ENCODE measurements at places on chromosomes 7 and 10. TPM values are rescaled to one million over a fixed set of nuclear protein-coding genes. Genes with fewer than 3 reads are reported as not detected.

- H3K4me3 ChIP-seq: no peak overlapping the region
- H3K27ac ChIP-seq: no peak overlapping the region
- peaks cover 6% of the 10 kb centered on the region for H3K4me1 ChIP-seq
- DNase-seq: no peak
These were observed 42.6 kb upstream of the GSAP start for GRCh38 chr7:77458786-77459185.

- no peaks in the 10 kb centered on the region for H3K4me1 ChIP-seq
- no peak for DNase-seq
- H3K27me3 ChIP-seq: no peaks in the 10 kb centered on the region
- H3K36me3 ChIP-seq: no peaks in the 10 kb centered on the region
- H3K27ac ChIP-seq: no peak overlapping the region
- H3K4me3 ChIP-seq: no peak overlapping the region
These were observed 165.7 kb upstream of the MAGI2 start for GRCh38 chr7:79619216-79619615.

DNA sequence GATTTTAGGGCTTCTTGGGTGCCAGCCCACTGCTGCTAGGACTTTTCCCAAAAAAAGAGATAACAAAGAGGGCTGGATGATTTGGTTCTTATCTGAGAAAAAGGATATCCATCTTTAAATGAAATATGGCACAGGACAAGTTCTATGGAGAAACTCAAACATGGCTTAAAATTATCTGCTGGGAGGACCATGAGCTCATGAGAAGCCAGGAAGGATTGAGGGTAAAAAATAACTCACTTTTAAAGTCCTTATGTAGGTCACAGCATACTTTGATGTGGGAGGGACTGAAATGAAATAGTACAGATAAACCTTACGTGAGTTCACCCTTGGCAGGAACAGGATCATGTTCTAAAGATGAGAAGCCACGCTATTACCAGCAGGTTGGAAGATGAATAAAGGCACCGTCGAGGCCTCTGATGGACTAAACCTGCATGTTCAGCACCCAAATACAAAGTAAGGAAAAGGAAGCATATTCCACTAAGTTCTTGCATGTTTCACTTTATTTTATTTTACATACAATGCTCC lies 369.2 kb upstream of the KLF6 start:
- H3K27me3 ChIP-seq: no peaks in the 10 kb centered on the region
- no peaks in the 10 kb centered on the region for H3K36me3 ChIP-seq
- H3K4me1 ChIP-seq: peaks cover 17% of the 10 kb centered on the region
- no peak for DNase-seq

GRCh38 chr7:87600130-87601124 lies at the start of gene ABCB1:
Gene ABCB1, minus strand, starts transcription at chr7:87600884. Its CDS starts 700 bp downstream, at chr7:87600184.
- peak; percentile 10 for DNase-seq
- H3K36me3 ChIP-seq: peaks cover 7% of the 10 kb centered on the region
- peaks cover 15% of the 10 kb centered on the region for H3K4me1 ChIP-seq
- H3K27me3 ChIP-seq: peaks cover 31% of the 10 kb centered on the region

GRCh38 chr10:113954409-113954808 lies 89.3 kb upstream of the ADRB1 start:
- H3K36me3 ChIP-seq: no peaks in the 10 kb centered on the region
- H3K4me3 ChIP-seq: no peak overlapping the region
- no peak for DNase-seq
- no peaks in the 10 kb centered on the region for H3K27me3 ChIP-seq
- peaks cover 11% of the 10 kb centered on the region for H3K4me1 ChIP-seq
- no peak overlapping the region for H3K27ac ChIP-seq

DNA sequence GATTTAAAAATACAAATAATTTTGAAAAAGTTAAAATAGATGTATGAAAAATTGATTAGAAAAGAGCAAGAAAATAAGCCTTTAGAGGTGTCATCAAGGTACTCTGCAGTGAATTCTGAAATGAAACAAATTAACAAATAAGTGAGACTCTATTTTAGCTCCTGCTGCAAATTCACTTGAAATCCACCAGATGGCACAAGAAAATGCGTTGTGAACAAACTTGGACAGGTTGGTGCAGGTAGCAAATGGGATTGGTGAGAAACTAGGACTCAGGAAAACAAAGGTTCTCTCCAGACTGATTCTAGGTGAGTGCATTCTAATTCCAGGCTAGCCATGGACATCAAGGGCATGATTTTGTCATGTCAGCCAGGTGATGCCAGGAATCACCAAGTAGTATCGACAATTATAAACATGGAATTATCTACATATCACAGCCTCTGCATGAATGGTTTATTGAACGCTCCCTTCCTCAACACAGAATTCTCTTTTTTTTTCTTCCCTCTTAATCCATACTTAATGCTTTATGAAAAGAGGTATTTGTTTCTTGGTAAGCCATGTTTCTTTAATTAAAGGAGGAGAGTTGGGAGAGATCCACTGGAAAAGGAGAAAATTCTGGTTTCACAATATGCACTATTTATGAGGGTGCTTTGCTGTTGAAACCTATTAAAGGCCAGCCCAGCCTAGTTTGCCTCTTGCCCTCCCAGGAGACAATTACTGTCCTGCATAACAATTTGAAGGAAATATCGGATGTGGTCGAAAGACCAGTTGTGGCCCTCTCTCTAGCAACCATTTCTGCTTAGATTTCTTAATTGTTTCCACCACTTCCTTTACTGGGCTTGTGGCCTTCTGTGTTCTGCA lies 118.1 kb downstream of the ZNF365 start:
- H3K27me3 ChIP-seq: peaks cover 40% of the 10 kb centered on the region
- peaks cover 8% of the 10 kb centered on the region for H3K4me1 ChIP-seq
- no peak overlapping the region for H3K27ac ChIP-seq
- no peak for DNase-seq

GRCh38 chr10:122122493-122122892 lies 133.5 kb downstream of the TACC2 start:
- H3K27ac ChIP-seq: no peak overlapping the region
- peaks cover 22% of the 10 kb centered on the region for H3K27me3 ChIP-seq
- H3K4me1 ChIP-seq: peaks cover 4% of the 10 kb centered on the region
- no peak overlapping the region for H3K4me3 ChIP-seq
- no peaks in the 10 kb centered on the region for H3K36me3 ChIP-seq
- DNase-seq: no peak

Gene SLC26A3
- total RNA-seq: not detected

Gene ANKRD26
- 5.3 TPM for total RNA-seq

Gene LGI1
- not detected for total RNA-seq

DNA sequence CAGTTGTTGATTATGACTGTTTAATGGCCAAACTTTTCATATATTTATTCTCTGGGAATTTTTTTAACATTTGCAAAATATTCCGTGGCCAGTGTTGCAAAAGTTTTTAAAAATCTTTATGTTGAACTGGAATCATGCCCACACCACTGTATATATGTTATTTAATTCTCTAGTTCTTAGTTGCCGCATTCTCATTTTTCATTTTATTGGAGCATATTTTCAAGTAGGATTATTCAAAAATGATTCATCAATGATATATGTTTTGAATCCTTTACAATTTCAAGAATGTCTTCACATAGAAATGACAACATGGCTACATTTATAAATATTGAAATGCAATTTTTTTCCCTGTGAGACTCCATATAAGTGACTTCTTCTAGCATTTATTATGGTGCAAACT lies 188.6 kb upstream of the LRRTM3 start:
- no peak for DNase-seq
- H3K36me3 ChIP-seq: no peaks in the 10 kb centered on the region
- H3K4me1 ChIP-seq: no peaks in the 10 kb centered on the region
- H3K27ac ChIP-seq: no peak overlapping the region
- H3K27me3 ChIP-seq: no peaks in the 10 kb centered on the region

- no peaks in the 10 kb centered on the region for H3K27me3 ChIP-seq
- no peak overlapping the region for H3K27ac ChIP-seq
- no peaks in the 10 kb centered on the region for H3K4me1 ChIP-seq
- DNase-seq: no peak
- H3K36me3 ChIP-seq: no peaks in the 10 kb centered on the region
These were observed 1117.0 kb upstream of the LRRTM3 start for GRCh38 chr10:65808687-65809333.

DNA sequence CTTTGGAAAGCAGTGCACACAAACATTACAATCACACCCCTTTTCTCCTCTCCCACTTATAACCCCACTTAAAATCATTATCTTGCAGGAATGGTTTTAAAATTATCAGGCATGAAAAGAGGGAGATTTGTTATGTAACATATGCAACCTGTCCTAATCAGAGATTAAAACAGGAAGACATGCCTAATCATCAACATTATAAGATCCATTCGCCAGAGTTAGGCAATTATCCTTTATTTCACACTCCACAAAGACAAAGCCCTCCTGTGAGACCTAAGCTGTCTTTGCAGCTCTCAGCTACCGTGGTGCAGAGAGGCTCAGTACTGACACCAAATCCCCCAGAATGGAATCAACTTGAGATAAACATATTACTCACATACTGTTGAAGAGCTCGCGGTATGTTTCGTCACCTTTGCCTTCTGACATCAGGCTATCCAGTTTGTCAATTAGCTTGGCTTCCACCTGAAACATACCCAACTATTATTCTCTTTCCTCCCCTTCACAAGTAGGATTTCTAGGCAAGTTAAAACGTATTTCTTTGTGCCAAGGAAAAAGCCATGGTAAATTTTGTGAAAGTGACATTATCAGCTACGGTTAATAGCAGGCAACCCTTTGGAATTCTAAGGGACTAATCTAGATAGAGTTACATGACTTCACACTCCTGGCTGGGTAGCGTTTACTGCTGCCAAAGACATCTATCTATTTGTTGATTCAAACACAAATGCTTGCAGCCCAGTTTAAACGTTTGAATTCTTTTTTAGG lies 226.2 kb upstream of the IMMP2L start:
- no peak overlapping the region for H3K27ac ChIP-seq
- H3K4me3 ChIP-seq: no peak overlapping the region
- H3K36me3 ChIP-seq: no peaks in the 10 kb centered on the region
- no peaks in the 10 kb centered on the region for H3K4me1 ChIP-seq
- no peak for DNase-seq
- H3K27me3 ChIP-seq: peaks cover 20% of the 10 kb centered on the region

Gene CHAT
- not detected for total RNA-seq

- no peaks in the 10 kb centered on the region for H3K4me1 ChIP-seq
- no peak overlapping the region for H3K4me3 ChIP-seq
- peaks cover 5% of the 10 kb centered on the region for H3K36me3 ChIP-seq
- no peak overlapping the region for H3K27ac ChIP-seq
These were observed 4.2 kb downstream of the FZD9 start for GRCh38 chr7:73437621-73438416.

Gene PDIA4
- total RNA-seq: 42.4 TPM

GRCh38 chr10:3750006-3750816 lies 34.8 kb downstream of the KLF6 start:
- H3K36me3 ChIP-seq: no peaks in the 10 kb centered on the region
- DNase-seq: no peak
- peaks cover 11% of the 10 kb centered on the region for H3K4me1 ChIP-seq
- no peak overlapping the region for H3K4me3 ChIP-seq
- no peak overlapping the region for H3K27ac ChIP-seq
- no peaks in the 10 kb centered on the region for H3K27me3 ChIP-seq

DNA sequence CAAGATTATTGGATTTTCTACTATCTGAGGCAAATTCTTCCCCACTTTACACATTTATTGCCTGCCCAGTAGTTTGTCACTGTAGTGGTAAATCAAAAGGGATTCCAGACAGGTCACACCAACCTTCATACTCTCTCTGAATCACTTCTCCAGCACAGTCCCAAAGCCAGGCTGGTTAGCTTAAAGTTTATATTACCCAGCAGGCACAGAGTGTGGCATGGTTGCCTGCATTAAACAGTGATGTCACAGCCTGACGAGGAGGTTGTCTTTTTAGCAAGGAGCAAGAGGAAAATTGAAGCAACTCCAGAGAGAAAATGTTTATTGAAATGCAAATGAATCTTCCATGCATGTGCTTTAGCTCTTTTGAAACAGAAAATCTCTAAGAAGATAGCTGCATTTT lies 375.5 kb upstream of the CELF2 start:
- peaks cover 35% of the 10 kb centered on the region for H3K27me3 ChIP-seq
- H3K36me3 ChIP-seq: no peaks in the 10 kb centered on the region
- no peak overlapping the region for H3K27ac ChIP-seq

Measured in T-helper 17 cell (primary cell).